ENCODE measurements at places on chromosomes 5 and 9. TPM values are rescaled to one million over a fixed set of nuclear protein-coding genes. Genes with fewer than 3 reads are reported as not detected.

The PCDHB6 gene
- polyA plus RNA-seq = 0.07 TPM

The HAND1 gene
- polyA plus RNA-seq = not detected

The DRD1 gene
- 0.03 TPM for polyA plus RNA-seq

The HAVCR2 gene
- polyA plus RNA-seq = 11.5 TPM

The EIF4EBP3 gene
- 60.9 TPM for polyA plus RNA-seq

The PCAT7 gene
- 0.03 TPM for polyA plus RNA-seq

The TCF7 gene
- polyA plus RNA-seq = 13.7 TPM

The SH3RF2 gene
- 0.10 TPM for polyA plus RNA-seq

The RNF180 gene
- 1.2 TPM for polyA plus RNA-seq

The PTGDS gene
- polyA plus RNA-seq = 1,396 TPM

DNA sequence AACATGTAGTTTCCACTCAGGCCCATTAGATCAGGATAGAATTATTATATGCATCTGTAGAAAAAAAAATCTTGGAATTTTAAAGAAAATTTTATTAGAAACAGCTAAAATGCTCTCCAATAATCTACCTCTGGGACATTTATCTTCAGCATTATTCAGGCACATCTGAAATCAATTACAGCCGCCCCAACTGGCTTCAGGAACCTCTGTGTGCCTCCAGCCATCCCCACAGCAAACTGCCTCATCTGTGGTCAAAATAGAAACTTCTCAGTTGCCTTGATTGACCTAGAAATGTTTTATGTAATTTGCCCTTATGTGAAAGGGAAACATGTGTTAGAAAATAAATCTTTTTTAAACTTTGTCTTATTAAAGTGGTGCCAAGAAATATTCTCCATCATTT is 120.1 kb upstream of the LPAR1 start:
- no peak for DNase-seq

GRCh38 chr9:20884985-20885593 is 146.4 kb downstream of the HACD4 start:
- peak; percentile 80 for DNase-seq

- no peak for DNase-seq
Measured at GRCh38 chr5:119032656-119033055, 38.2 kb upstream of the DMXL1 start.

GRCh38 chr9:137982200-137982599 is 104.6 kb downstream of the CACNA1B start:
- DNase-seq = no peak

GRCh38 chr5:28493456-28493855 is 1455.1 kb upstream of the CDH9 start:
- no peak for DNase-seq

GRCh38 chr5:170518277-170518676 is 14.5 kb downstream of the KCNIP1 start:
- DNase-seq = no peak

GRCh38 chr5:84285641-84286637 is 98.7 kb downstream of the EDIL3 start:
- no peak for DNase-seq

GRCh38 chr5:174532455-174533453 is 191.6 kb upstream of the MSX2 start:
- no peak for DNase-seq

- DNase-seq = no peak
Measured at GRCh38 chr9:97794666-97795065, 58.4 kb upstream of the FOXE1 start.

DNA sequence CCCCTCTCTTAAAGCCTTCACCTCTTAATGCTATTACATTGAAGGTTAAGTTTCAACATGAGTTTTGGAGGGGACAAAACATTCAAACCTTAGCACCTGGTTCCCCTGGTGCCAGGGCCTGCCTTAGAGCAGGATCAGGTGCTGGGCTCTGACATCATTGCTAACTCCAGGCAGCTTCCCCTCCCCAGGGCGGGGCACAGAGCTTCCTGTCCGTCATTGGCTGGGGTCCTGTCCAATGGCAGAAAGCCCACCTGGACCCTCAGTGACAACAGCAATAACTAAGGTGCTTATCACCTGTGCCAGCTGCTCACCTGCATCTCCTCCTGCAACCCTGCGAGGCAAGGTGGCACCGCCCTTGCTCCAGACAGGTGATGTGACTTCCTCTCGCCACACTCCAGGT is 177.4 kb downstream of the NSG2 start:
- DNase-seq = no peak

DNA sequence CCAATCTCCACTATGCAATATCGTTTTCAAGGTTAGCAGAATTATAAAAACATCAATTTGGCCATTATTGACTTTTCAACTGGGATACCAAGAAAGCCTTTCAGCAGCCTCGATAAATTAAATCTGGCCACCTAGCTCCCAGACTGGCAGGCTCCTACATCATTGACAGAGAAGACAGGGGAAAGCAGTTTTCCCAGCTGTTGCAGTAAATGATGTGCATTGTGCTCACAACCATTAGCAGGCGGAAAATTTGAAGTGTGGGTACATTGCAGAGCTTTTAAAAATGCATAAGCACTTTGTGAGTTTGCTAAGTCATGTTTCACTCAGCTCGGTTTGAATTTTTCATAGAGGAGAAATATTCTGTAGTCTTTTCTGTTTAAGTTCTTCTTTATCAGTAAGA is 297.9 kb downstream of the KCTD16 start:
- no peak for DNase-seq

- DNase-seq = no peak
Measured at GRCh38 chr9:93009337-93010015, 49.0 kb upstream of the SUSD3 start.

DNA sequence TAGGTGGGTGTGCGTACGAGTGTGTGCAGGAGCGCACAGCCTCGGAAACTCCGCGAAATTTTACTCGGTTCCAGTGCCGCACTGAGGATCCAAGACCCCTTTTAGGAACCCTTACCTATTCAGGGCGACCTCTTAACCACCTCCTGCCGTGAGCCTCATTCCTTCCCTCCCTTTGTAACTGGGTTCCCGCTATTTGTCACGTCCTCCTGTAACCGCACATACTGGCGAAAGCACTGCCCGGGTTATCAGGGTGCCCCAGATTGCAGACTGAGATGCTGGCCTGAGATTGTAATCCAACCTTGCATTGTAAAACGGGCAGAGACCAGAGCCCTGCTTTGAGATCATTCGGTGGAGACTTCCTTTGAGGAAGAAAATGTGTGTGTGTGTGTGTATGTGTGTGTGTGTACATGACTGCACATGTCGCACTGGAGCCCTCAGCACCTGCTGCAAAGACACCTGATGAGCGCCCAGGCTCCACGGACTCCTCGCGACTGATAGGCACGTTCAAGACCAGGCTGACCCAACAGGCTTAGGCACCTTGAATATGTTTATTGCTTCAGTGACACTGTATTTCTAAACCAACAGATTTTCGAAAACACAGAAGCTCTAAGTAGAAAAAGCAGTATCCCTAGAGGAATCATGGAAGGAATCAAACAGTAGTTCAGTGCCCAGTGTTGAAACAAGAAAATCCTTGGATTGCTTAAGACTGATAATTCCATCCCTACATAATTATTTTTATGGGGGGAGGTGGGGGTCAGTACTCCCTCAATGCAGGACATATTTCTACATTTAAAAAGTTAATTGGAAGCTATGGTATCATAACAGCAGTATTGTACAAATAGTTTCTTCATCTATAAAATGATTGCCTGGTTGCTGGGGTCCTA is 86.5 kb upstream of the TNFAIP8 start:
- peak; percentile 88 for DNase-seq

DNA sequence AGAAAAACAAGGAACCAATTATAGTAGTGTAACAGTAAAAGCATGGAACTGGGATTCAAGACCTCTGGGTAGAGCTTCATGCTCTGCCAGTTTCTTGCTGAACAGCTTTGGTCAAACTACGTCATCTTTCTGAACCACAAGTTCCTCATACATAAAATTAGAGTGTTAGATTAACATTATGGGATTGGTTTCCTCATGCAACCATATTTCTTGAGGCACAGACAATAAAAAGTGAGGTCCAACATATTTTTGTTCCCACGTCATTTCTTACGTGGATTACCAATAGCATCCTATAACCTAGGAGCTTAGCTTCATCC is 354.8 kb downstream of the TMEM232 start:
- DNase-seq = no peak

DNA sequence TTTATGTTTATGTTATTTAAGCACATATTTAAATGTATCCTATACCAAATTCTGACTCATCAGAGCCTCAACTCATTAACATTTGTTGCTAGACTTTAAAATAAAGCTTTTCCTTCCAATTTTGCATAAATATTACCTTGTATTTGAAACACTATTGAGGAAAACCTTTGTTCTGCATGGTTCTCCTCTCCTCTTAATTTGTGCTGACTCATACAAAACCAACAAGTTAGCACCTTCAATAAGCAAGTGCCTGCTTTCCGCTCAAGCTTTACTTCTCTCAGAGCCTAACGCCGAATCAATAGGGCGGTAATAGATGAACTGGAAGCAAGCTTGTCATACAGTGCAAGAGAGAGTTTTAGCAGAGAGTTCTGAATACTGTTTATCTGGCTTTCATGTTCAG is 7.9 kb downstream of the AMACR start:
- DNase-seq = no peak

- no peak for DNase-seq
Measured at GRCh38 chr9:99069075-99069474, 35.8 kb upstream of the TGFBR1 start.

DNA sequence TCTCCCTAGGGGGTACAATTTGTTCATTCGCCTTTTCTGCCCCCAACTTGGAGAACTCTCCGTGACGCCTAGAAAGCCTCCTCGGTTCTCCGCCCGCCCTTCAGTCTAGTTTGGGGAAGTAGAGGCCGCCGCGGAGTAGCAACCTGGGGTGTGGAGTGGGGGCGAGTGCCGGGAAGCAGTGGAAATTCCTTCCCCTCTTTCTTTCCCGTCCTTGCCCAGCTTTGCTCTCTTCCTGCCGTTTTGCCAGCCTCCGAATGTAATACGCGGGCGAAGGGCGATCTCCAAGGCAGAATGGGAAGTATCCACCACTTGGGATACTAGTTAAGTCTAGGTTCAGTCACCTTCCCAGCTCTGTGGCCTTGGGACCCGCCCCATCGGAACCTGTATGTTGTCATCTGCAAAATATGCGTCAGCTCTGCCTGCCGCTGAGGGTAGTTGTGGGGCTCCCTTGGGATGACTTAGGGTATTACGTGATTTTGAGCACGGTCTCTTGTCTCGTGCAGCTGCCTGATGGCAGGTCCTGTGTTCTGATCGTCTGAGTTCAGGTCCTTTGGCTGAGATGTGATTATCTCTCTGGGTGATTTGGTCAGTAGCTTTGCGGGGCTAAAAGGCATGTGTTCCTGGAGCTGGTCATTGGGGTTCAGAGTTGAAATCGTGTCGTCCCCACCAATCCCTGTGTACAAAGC is 724 bp downstream of the PAM start:
- peak; percentile 89 for DNase-seq

GRCh38 chr9:22363421-22363887 is 83.2 kb upstream of the DMRTA1 start:
- peak; percentile 63 for DNase-seq

- DNase-seq = no peak
Measured at GRCh38 chr5:143182901-143183820, 220.3 kb downstream of the NR3C1 start.

GRCh38 chr9:109355564-109356297 is 34.9 kb upstream of the EPB41L4B start:
- no peak for DNase-seq

- no peak for DNase-seq
Measured at GRCh38 chr5:90191352-90192045, 218.1 kb downstream of the CETN3 start.

- no peak for DNase-seq
Measured at GRCh38 chr5:80355686-80356085, 35.9 kb downstream of the SPZ1 start.

GRCh38 chr5:68367287-68367686 is 151.7 kb downstream of the PIK3R1 start:
- DNase-seq = no peak

DNA sequence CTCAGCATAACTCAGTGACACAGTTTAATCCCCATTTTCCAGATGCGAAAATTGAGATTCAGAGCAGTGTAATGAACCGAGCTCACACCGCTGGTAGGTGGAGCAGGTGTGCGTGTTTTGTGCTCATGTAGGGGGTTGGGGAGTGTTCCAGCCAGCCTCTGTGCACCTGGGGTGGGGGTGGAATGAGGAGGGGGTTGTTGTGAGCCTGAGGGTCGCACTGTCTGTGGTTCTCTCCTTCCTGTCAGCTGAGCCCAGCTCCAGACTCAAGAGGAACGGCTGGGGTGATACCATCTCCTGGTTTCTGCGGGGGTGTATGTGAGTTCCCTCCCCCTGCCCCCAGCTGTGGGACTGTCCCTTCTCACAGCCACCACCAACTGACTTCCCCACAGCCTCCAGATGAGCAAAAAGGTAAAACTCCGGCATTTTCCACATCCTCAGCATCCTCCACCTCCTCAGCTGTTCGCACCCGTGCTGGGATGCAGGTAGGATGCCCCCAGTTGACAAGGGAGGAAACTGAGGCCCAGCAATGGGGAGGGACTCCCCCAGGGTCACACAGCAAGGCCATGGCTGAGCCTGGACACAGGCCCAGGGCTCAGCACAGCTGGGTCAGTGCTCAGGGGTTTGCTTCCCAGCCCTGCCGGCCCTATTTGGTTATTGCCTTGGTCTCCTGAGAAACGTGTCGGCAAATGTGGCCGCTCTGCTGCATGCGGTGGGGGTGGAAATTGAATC is 2.1 kb downstream of the SH2D3C start:
- peak; percentile 93 for DNase-seq

- DNase-seq = no peak
Measured at GRCh38 chr5:5629607-5629978, 207.1 kb downstream of the ICE1 start.

DNA sequence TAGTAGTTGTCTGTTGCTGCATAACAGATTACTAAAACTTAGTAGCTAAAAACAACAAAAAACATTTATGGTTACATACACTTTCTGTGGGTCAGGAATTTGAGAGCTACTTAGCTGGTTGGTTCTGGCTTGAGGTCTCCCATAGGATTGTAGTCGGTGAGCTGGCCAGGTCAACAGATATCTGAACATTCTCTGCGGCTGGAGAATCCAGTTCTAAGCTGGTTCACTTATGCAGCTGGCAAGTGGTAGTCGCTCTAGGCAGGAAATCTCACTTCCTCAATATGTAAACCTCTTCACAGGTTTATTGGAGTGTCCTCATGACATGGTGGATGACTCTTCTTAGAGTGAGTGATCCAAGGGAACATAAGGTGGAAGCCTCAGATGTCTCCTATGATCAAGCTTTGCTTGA is 65.7 kb upstream of the TNFAIP8 start:
- no peak for DNase-seq

DNA sequence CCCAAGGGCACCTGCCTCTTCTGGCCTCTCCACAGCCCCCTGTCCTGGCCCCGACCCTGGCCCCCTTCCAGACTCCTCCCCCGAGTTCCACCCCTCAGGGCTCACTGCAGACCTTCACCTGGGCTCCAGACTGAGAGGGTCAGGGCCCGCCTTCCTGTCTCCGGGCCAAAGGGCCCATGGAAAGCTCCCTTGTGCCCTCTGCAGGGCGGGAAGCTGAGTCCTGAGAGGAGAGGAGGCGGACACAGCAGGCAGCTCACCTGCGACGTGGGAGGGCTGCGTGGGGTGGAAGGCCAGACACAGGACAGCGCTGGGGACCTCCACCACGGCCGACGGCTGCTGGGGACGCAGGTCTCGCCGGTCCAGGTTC is 20.6 kb downstream of the DYNC2I2 start:
- no peak for DNase-seq
